ENCODE measurements at places on chromosomes 1 and 21.

DNA sequence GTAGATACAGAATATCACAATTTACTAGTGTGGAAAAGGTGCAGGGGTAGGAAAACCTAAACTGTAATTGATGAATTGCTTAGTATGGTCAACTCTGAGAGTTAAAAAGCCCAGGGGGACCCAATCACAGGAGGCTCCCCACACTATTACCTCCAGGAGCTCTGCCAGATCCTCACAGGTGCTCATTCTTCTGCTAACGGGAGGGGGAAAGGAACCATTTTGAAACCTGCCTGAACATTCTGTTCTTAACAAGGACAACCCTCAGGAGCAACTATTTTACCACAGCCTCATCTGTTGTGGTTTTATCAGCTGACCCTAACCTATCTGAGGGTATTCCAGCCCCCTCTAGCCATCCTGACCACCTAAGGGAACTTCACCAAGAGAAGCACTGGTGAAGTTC, 19.1 kb downstream of the PDIK1L start:
- no peak for DNase-seq

- DNase-seq, result no peak
Measured at GRCh38 chr1:108531444-108531843, 28.5 kb upstream of the EEIG2 start.

DNA sequence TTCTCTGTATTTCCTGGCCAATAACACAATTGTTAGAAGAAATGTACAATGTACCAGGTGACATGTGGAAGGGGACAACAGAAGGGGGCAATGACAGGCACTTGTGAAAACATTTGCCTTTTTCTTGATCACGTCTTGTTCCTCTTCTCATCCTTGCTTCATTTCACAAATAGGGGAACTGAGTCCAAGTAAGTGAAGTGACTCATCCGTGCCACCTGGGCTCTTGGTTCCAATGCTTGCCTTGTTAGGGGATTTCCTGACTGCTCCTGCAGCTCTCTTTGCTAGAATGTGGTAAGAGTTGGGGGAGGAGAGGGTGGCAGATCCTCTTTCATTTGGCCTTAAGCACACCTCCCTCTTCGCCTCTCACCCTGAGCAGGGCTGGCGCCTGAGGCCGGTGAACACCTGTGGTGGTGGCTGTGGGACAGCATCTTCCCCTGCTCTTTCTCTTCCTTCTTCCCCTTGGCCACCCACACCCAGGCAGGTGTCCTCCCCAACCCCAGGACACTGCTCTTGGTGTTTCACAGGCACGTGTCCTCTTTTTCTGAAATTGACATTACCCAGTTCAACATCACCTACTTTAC, 2.2 kb upstream of the RHEX start:
- DNase-seq, result peak; percentile 94

GRCh38 chr1:62452951-62453350, 16.1 kb downstream of the USP1 start:
- no peak for DNase-seq

DNA sequence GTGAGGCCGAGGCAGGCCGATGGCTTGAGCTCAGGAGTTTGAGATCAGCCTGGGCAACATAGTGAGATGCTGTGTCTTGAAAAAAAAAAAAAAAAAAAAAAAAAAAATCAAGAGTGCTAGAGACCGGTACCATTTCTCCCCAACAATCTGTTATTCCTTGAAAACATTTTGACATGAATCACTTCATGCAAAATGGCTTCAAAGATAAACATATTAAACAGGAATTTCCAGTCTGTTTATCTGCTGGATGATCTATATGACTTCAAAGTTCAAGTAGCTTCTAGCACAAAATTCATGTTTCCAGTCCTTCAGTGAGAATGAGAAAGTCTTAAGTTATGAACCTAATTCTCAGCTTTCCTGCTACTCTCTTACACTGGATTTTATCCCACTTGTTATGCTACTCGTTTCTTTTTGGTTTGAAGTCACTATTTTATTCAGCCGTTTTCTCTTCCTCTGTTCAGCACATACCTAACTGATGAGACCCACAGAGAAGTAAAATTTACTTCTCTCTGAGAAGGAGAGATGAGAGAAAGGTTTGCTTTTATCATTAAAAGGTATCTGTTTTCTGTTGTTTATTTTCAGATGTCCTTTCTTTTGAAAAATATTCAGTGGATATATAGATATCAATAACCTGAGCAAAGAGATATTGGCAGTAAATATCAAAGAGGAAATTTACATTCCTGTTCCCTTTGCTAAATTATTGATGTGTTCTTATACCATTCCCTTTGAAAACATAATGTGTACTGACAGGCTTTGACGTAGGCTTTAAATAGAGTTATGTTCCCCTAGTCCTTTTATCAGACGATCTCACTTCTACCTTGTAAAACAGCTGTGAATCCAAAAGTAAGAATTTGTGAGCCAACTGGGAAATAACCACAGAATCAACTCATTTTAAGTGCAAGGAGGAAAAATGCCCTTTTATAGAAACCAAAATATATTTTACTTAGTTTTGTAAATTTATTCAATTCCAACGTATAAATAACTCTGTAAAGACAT, 38.2 kb downstream of the CD46 start:
- DNase-seq, result no peak

DNA sequence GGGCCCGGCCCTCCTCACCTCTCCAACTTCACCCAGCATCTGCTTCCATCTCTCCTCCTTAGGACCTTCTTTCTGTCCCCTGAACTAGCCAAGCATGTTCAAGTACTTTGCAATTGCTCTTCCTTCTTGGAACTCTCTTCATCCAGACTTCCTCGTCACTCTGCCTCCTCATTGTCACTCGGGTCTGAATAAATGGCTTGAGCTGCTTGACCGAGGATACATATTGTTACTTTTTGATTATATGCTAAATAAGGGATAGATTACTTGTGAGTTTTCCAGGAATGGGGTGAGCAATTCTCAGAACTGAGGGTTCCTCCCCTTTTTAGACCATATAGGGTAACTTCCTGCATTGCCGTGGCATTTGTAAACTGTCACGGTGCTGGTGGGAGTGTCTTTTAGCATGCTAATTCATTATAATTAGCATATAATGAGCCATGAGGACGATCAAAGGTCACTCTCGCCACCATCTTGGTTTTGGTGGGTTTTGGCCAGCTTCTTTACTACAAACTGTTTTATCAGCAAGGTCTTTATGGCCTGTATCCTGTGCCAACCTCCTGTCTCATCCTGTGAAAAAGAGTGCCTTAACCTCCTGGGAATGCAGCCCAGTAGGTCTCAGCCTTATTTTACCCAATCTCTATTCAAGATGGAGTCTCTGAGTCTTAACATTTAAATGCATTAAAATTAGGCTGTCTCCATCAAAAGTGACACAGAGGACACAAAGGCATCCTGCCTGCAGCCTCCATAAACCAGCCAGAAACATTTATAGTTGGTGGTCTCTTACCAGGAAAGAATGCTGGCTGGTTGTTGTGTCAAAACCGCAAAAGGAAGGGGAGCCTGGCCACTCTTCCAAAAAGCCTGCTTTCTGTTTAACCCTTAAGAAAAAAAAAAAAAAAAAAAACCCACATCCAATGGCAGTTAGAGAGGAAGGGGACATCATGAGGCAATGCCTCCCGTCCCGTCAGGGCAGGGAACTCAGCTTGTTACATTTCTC, 179.3 kb downstream of the KAZN start:
- no peak for DNase-seq

DNA sequence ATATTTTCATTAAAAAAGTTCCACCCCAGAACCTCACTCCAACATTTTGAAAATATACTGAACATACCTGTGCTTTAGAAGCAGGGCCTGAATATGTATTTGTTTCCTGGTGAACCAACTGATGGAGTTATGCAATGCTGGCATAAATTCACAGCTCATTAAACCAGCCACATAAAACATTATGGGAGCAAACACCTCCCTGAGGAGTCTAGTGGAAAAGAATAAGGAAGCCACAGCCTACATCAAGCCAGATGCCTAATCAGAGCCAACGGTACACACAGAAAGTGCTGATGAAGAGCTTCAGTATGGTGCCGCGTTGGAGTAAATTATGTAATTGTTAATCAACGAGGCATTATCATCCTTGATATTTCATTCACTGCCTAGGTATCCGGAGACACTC, 199.5 kb downstream of the AJAP1 start:
- no peak for DNase-seq

GRCh38 chr1:43312212-43312623, 11.4 kb downstream of the TIE1 start:
- no peak for DNase-seq

DNA sequence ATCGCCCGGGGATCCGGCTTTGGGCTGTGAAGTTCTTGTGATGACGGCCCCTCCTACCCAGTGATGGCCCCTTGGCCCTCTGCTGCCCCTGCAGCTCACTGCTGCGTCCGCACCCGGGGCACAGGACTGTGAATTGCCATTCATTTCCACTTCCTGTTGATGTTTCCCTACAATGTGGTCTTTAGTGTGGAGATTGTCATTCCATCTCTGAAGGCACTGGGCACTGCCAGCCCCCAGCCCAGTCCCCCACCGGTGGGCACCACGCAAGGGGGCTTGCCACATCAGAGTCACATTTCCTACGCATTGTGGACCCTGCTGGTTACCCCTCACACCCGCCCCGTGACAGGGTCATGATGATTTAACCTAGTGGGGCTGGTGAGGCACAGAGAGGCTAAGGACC, 2.5 kb upstream of the MX2 start:
- DNase-seq, result no peak

DNA sequence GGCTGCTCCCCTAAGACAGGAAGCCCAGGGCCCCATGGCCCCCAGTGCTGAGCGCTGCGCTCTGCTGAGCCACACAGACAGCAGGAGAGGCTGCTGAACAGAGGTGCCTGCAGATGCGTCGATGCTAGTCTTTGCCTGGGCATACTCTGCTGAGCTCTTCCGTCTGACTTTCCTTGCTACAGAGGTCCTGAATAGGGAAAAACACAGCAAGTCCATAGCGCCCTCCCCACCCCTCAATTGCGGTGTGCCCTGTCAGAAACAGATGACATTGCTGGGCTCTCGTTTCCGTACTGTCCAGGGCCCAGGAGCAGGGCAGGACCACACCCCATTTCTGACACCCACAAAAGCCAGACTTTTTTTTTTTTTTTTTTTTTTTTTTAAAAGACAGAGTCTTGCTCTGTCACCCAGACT, 252.5 kb downstream of the SDCCAG8 start:
- DNase-seq, result peak; percentile 66

DNA sequence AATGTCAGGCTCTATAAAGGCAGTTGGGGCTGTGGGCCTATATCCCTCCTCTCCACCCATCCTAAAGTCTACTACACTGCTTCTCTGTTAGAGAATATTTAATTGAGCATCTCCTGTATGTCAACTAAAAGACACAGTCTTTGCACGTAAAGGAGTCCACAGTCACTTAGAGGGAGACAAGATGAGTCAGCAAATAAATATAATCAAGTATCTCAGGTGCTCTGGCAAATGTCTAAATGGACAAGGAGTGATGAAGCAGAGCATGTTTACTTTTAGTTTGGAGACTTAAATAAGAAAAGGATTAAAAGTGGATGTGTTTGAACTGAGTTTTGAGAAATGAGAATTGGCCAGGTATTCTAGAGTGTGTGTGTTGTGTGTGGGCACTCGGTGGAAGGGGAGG, 41.8 kb upstream of the RAP1A start:
- DNase-seq, result no peak

- no peak for DNase-seq
Measured at GRCh38 chr1:221606256-221606655, 135.6 kb downstream of the DUSP10 start.

DNA sequence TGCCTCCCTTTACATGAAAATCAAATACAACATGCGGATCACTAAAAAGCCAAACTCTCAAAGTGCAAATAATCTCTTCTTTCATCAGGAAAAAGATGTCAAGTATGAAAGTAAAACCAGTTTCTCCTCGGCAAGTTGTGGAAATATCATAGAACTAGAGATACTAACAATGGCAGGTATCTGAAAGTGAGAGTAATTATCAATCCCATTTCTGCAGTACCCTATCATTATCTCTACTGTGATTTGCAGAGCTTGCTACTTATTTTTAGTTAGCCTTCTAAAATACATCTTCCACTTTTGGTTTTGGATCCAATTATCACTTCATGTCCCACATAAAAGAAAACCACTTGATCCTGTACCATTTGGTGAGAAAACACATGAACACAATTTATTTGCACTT, 3.0 kb downstream of the TP53BP2 start:
- no peak for DNase-seq

DNA sequence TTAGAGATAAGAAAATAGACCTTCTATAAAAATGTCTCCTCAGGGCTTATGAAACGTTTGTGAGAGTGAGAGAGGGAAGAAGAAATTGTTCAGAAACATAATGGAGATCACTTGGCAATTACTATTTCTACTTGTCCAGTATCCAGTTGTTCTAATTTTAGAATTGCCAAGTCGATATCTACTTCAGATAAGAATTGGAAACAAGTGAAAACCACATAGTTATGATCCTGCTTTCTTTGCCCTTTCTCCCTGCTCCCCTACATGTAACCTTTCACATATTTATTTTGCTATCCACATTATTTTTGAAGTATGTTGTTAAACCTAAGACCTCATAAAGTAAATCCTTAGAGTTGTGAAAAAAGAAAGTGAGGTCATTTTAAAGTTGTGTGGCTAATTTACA, 1154.7 kb upstream of the ADGRL2 start:
- no peak for DNase-seq

DNA sequence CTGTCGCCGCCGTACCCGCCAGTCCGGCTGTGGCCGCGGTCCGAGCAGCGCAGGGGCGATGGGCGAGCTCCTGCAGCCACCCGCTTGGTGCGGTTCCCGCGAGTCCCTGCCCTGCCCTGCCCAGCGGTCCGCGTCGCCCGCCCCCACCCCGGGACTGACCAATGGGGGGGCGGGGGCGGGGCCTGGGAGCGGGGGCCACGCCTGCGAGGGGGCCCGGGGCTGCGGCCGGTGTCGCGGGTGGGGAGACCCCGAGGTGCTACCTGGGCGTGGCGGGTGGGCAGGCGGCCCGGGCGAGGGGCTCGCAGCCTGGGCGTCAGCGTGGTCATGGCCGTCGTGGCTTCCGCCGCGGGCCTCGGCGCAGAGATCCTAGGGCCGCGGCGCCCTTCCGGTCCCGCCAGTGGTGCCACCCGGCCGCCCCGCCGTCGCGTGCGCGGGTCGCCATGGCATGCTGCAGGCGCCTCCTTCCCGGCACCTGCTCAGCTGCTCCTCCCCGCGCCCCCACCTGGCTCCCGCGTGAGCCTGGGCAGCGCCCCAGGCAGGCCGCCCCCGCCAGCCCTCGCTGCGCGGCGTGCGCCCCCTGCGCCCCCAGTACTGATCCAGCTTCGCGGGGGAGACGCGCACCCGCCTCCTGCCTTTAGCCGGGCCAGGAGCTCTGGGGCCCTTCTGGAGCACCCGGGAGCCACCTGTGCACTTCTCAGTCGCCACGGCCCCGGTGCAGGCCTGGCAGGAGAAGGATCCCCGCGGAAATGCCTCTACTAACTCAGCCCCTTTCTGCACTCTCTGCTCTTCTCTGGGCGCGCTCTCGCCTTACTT, at the start of gene BMP8B:
Gene BMP8B (minus strand): TSS at position 108 of the 813 bp plus-strand sequence. CDS start 380 bp downstream, outside the sequence.
- peak; percentile 61 for DNase-seq

GRCh38 chr21:34834852-34835501, 166.2 kb downstream of the CLIC6 start:
- no peak for DNase-seq

- no peak for DNase-seq
Measured at GRCh38 chr1:14137411-14138134, 437.6 kb downstream of the PRDM2 start.
